Ascending aorta (tissue), 2 donors: ENCODE measurements at places on chromosomes 7 and 10.

GRCh38 chr10:132421847-132422751, 25.1 kb downstream of the PWWP2B start:
- H3K4me3 ChIP-seq, result peak overlapping the region; percentile 18
- H3K27ac ChIP-seq, result peak overlapping the region; percentile 84
- H3K27me3 ChIP-seq, result no peaks in the 10 kb centered on the region
- peaks cover 13% of the 10 kb centered on the region for H3K4me1 ChIP-seq

DNA sequence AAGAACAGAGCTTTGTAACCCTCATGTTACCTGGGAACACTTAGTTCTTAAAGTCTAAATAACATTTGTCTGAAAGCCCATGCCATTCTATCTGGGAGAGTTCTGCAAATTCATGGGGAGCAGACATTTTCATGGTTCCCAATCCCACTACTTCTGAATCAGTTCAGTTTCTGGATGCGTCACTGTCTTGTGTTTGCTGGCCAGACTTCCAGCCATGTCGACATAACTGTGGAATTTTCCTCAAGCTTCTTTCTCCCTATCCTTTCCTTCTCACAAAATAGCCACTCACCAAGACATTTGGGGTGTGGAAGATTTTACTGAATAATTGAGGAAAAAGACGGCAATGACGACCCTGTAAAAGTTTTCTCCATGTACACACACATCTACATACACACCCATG, 272.5 kb downstream of the NEBL start:
- no peak overlapping the region for H3K27ac ChIP-seq
- H3K27me3 ChIP-seq, result no peaks in the 10 kb centered on the region
- H3K36me3 ChIP-seq, result no peaks in the 10 kb centered on the region
- H3K4me1 ChIP-seq, result peaks cover 16% of the 10 kb centered on the region
- H3K4me3 ChIP-seq, result no peak overlapping the region

DNA sequence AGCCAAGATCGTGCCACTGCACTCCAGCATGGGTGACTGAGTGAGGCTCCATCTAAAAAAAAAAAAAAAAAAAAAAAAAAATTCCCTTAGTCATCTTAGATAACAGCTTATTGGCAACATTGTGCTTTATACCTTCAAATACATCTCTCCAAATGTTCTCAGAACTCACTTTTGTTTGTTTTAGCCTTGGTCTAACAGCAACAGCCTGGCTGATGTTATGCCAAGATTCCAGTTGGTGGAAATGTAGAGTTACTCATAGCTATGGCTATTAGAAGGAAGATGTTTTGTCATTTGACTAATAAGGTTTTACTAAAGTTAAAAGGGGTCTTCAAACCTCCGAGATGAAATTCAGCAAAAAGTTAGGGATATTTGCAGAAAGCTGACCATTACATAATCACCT, 481.4 kb downstream of the NEBL start:
- no peak for DNase-seq
- no peaks in the 10 kb centered on the region for H3K27me3 ChIP-seq
- no peaks in the 10 kb centered on the region for H3K4me1 ChIP-seq
- no peak overlapping the region for H3K4me3 ChIP-seq

DNA sequence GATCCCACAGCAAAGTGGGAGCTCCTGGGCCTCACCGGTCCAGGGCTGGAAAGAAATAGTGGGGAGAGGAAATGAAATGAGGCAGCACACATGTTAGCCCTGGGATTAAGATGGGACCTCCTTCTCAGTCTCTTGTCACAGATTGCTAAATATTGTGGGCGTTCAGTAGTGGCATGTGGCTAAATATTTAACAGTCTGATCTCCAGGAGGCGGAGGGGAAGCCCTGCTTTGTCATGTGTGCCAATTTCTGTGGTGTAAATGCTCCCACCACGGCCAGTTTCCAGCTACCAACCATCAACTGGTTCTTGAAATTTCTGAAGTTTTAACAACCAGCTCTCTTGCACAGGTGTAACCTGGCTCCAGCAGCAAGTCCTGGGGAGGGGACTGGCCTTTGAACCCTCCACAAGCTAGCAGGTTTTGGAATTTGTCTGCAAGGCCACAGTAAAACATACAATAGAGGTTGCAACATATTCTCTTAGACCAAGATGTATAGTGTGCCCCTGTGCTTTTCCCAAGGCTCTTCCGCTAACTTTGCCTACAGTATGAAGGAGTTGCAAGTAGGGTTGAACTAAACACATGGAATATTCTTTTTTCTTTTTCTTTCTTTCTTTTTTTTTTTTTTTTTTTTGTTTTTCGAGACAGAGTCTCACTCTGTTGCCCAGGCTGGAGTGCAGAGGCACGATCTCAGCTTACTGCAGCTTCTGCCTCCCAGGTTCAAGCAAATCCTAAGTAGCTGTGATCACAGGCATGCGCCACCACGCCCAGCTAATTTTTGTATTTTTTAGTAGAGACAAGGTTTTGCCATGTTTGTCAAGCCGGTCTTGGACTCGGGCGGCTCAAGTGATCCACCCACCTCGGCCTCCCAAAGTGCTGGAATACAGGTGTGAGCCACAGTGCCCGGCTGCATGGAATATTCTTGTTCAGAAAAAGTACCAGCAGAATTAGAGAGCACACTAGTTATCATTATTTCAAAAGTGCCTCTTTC, 103.1 kb upstream of the PCBD1 start:
- H3K4me1 ChIP-seq, result no peaks in the 10 kb centered on the region
- no peak for DNase-seq
- H3K36me3 ChIP-seq, result no peaks in the 10 kb centered on the region
- H3K27me3 ChIP-seq, result no peaks in the 10 kb centered on the region
- no peak overlapping the region for H3K4me3 ChIP-seq

DNA sequence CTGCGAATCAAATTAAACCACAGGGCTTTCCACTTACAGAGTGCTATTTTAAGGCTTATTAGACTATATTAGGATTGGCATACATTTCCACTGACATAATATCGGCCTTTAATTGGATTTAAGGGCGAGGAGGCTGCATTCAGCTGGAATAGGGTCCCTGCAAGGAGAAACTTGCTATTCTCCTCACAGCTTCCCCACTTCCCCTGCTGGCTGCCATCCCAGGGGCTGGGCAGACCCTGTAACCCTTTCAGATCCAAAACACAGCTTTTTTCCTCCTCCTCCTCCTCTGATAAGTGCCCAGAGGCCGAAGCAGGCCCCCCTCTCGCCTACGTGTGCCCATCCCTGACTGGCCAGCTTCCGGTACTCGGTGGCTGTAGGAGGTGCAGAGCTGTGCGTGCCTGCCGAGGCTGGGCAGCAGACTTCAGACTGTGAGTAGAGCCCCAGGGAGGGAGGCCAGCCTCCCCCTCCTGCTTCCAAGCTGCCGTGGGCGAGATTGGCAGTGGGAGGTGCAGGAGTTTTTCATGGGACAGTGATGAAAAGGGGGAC, 224.2 kb downstream of the PLXNA4 start:
- no peaks in the 10 kb centered on the region for H3K27me3 ChIP-seq
- H3K4me1 ChIP-seq, result peaks cover 12% of the 10 kb centered on the region
- H3K27ac ChIP-seq, result peak overlapping the region; percentile 60
- peak; percentile 83 for DNase-seq
